ENCODE measurements at places on chromosomes 2 and 18. TPM values are rescaled to one million over a fixed set of nuclear protein-coding genes. Genes with fewer than 3 reads are reported as not detected.

GRCh38 chr18:6729247-6730091 lies at the start of gene ARHGAP28:
TSS of gene ARHGAP28 (plus strand) at chr18:6729716. CDS start at chr18:6729822, 106 bp downstream.
- peak; percentile 56 for DNase-seq

- no peak for DNase-seq
Measured at GRCh38 chr2:209426432-209426831, 2.6 kb downstream of the MAP2 start.

DNA sequence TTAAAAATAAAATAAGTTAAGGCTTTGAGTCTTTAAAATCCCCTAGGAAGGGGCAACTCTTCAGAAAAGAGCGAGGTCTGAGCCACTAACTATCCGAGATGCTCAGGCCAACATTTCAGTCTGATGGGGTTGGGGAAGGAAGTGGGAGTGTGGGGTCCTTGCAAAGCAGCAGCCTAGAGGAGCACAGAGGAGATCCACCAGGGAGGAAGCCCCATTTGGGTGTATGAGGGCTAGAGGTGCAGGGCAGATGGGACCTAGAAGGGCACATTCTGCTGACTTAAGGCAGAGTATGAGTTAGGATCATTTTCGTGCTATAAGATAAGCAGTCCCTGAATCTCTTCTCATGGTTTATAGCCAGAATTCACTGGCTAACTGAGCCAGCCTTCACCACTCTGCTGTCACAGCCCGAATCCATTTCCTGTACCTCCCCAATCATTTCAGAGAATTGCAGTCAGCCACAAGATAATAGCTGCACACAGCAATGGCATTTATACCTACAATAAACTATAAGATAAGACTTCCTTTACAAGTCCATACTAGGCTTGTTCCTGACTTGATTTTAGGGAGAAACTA lies 37.0 kb downstream of the MRPL30 start:
- DNase-seq = no peak

DNA sequence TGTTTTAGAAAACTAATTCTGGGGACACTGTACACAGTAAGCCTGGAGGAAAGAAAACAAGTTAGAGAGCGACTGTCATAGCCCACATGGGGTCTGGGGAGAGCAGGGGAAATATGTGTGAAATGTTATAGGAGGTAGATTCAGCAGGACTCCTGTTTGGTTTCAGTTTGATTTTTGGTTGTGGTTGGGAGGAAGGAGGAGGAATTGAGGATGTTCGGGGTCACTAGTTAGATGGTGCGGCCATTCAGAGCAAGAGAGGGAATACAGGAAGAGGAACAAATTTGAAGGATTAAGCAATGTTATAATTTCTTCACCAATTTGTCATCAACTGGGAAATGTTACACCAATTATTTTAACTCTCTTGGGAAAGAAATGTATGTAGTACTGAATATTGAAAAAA lies 25.1 kb downstream of the TTC39C start:
- no peak for DNase-seq

DNA sequence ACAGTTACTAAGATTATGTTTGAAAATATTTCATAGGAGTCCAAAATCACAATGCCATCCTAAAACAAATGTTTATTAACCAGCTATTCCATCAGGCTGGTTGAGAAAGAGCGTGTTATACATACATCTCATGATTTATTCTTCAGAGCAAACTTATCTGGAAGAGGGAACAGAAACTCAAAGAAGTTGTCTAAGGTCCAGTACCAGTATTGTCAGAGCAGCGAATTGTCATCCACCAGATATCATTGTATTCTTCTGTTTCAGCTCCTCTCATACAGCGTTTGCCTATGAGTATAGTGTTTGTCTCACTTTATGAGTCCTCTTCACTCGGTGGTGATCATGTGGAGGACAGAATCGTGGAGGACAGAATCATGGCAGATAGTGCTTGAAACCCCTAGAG lies 238.2 kb downstream of the OSR1 start:
- DNase-seq = no peak

DNA sequence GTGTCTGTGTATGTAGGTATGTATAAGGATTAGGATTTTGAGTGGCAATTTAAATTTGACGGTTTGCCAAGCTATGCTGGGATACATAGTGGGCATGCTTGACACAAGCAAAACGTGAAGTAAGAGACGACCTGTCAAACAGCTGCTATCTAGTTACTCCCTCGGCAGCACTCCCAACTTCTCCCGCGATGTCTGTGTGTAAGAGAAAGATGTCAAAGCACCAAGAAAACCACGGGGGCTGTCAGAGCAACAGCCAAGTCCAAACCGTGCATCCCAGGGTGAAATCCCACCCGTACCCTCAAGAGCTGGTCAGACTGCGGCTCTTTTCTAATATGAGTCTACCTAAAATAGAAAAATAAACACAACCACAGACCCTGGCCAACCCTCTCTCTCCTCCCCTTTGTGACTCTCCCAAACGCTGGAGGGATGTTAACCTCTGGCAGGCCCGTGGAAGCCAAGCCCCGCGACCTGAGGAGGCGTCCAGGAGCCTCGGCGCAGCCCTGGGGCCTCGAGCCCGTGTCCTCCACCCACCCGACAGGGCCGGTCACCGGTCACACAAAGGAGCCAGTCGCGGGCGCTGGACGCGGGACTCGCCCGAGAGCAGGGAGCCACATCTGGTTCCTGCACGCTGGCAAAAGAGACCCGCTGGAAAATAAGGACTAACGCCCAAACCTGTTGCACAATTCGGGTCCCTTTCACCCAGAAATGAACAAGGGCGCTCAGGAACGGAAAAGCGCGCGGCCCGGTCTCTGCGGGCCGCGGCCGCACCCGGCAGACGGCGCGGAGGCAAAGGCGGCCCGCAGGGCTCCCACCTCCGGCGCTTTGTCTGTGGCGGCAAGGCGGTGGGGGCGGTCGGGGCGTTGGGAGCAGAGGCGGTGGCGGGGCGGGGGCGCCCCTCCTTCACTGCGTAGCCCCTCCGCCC lies 925 bp downstream of the SESTD1 start:
- DNase-seq = peak; percentile 49

DNA sequence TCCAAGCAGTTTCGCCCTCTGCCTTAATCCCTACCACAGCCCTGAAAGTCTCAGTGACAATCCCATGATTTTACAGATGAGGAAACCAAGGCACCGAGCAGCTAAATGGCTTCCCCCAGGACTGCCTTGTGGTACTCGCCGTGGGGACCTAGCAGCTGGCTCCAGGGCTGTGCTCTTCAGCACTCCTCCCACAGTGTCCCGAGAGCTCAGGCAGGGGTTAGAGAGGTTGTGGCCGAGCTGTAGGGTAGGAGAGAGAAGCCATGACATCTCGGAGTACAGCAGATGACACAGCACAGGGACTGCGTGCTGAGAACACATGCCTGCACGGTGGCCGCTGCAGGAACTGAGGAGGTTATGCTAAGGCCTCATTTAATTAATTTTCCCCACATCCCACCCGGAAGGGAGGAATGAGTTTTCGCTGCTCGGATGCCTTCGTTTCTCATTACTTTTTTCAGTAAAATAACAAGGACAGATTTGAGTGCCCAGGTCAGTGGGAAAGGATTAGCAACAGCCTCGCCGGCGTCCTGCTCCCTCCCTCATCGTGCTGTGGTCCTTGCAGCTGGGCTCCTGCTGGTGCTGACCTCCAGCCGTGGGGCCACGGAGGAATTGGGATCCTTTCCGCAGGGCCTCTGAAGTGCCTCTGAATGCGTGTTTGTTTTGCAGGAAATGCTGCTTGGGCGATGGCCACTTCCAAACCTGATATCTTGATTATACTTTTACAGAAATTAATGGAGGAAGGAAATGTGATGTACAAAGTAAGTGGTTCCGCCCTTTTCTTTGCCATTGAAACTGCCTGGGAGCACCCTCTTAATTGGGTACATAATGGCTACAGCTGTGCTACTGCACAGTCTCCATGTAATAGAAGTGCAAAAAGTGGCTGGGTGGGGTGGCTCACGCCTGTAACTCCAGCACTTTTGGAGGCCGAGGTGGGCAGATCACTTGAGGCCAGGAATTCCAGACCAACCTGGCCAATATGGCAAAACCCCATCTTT lies 61.2 kb downstream of the WDSUB1 start:
- no peak for DNase-seq

GRCh38 chr2:234990300-234990699 lies 38.5 kb downstream of the SH3BP4 start:
- no peak for DNase-seq

- no peak for DNase-seq
Measured at GRCh38 chr2:20560891-20561636, 89.8 kb downstream of the HS1BP3 start.

The RFX8 gene
- total RNA-seq = 0.30 TPM

The ATP8B1 gene
- total RNA-seq = not detected

The IL36RN gene
- not detected for total RNA-seq

The CREB1 gene
- total RNA-seq = 85.4 TPM

The CRYGD gene
- total RNA-seq = not detected

The LHCGR gene
- total RNA-seq = not detected

The UGT1A1 gene
- total RNA-seq = not detected

The SULT1C4 gene
- not detected for total RNA-seq
